ENCODE measurements at places on chromosomes 13 and 19.

- DNase-seq, result no peak
These were observed 3.1 kb downstream of the KISS1R start for GRCh38 chr19:920051-920864.

GRCh38 chr13:30873499-30873898 lies 32.6 kb upstream of the MEDAG start:
- no peak for DNase-seq

DNA sequence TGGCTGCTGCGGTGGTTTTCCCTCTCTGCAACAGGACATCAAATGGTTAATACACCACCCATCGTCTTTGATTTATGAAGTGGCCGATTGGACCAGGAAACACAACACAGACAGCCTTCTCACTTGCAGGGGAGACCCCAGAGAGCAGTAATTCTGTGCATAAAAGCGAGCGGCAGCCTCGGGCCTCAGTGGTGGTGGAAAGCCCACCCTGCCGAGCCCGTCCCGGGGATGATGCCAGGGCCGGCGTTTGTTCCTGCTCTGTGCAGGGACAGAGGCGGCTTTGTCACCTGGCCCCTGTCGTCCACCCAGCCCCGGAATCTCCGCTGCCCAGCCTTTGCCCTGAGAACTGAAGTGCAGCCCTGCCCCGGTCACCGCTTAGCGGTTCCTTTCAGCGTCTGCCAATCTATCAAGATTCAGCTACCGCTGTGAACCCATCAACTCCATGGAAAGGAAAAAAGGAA lies 184.4 kb downstream of the TSHZ3 start:
- no peak for DNase-seq

GRCh38 chr19:9835507-9835949 lies 410 bp downstream of the PIN1 start:
- DNase-seq, result no peak

DNA sequence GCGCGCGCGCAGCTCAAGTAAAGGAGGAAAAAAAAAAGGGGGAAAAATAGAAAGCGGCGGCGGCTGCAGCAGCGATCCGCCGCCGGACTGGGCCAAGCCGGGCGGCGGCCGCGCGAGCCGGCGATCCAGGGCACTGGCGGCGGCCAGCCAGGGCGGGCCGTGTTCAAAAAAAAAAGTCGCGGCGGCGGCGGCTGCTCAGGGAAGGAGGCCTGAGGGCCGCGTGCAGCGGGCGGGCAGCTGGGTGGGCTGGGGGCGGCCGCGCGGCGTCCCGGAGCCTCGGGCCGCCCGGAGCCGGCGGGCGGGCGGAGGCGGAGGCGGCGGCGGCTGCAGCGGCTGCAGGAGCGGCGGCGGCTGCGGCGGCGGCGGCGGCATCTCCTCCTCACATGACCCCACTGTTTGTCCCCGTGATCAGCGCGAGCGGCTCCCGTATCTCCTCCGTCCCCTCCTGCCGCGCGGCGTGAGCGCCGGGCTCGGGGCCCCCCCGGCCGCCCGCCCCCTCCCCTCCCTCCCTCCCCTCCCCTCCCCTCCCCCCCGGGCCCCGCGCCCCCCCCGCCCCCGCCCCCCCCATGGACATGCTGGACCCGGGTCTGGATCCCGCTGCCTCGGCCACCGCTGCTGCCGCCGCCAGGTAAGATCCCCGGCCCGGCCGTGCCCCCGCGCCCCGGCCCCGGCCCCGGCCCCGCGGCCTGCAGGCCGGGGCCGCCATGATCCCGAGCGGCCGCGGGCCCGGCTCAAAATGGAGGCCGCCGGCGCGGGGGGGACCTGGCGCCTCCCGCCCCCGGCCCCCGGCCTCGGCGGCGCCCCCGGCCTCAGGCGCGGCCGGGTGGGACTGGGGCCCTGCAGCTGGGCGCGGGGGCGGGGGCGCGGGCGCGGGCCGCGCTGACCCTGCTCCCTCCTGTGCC lies at the start of gene USF2:
USF2 (plus strand) TSS at position 427 of the 902 bp plus-strand sequence; CDS start at position 567, 140 bp downstream.
- no peak for DNase-seq

- DNase-seq, result no peak
These were observed 668 bp downstream of the ZFR2 start for GRCh38 chr19:3867971-3868769.

DNA sequence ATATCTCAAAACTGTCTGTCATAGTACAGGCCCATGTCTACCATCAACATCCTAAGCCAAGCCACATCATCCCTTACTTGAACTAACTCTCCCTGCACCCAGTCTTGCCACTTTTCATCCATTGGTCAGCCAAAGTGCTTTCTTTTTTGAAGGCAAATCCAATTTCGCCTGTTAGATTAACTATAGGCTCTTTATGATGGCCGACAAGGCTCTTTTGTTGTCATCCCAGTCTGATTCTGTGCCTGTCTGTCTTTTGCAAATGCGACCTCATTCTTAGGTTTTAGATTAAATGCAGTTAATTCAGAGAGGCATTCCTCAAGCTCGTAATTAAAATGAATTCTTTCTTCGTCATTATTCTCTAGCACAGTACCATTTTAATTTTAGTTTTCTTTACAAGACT lies 148.3 kb downstream of the HS6ST3 start:
- no peak for DNase-seq

GRCh38 chr19:2573916-2574315 lies 98.0 kb downstream of the GADD45B start:
- DNase-seq, result no peak

DNA sequence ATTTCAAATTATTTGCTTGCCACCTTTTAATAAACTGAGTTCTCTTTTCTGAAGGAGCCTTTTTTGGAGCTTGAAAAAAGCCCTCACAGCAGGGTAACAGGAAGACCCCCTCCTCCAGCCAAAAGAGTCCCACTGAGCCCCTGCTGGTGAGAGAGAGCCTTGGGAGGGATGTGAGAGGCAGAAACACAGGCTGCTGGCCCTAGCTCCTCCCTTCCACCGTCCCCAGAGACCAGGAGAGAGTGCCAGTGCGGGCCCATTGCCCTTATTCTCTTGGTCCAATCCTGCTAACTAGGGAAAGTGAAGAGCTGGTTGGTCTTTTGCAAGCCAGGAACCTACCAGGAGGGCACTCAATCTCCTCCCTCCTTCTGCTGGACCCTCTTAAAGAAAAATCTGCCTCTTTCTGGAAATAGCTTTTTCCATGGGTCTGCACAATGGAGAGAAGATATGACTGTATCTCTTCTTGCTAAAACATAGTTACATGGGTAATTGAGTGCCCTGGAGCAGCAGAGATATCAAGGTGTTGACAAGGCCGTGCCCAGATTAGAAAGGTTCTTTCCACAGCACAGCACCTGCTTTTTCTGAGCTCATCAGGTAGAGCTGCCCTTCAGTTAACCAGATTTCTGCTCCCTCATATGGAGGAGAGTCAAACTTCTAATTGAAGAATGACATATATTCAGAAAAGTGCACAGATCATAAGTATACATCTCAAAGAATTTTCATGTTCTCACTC lies 113.9 kb downstream of the LRCH1 start:
- DNase-seq, result no peak

DNA sequence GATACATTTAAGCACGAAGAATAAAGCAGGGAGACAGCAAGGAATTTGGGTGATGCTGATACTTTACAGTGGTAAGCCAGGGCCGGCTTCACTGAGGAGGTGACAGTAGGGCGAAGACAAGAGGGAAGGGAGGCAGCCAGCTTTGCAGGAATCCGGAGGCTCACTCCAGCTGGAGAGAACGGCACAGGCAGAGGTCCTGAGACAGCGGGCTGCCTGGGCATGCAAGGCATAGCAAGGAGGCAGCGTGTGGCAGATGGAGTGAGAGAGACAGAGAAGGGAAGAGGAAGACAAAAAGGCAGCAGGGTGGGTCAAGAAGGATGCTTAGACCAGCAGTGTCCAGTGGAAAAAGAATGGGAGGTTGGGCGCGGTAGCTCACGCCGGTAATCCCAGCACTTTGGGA lies 83.2 kb upstream of the WASF3 start:
- DNase-seq, result no peak

- DNase-seq, result no peak
These were observed 4.9 kb downstream of the CCDC122 start for GRCh38 chr13:43874504-43875092.

DNA sequence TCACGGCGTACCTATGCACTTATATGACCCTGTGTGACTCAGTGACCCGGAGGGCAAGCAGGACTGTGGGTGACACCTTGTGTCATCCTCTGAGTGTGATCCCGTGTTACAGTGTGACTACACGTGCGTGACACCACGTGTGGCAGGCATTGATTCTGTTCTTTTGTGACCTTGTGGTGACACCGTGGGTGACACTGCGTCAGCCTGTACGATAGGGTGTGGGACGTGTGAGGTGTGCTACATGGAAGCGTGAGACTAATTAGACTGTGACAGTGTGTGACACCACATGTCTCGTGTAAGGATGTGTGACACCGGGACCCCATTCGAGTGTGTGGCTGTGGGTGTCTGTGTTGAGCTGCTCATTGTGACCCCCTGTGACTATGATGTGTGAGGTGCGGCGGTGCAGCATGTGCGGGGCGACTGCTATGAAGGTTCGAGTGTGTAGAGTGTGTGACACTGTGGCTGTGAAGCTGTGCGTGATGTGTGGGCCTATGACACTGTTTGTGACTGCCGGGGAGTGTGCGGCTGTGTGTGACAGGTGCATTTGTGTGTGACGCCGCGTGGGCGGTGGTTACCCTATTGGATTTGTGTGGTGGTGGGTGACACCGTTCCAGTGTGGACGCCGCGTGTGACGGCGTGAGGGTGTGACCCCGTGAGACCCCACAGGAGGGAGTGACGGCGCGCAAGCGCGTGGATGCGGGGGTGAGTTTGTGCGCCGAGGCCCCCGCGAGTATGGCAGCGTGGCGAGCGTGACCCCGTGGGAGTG lies 399 bp upstream of the SPTBN4 start:
- no peak for DNase-seq

GRCh38 chr13:59425211-59425741 lies 738.5 kb downstream of the DIAPH3 start:
- DNase-seq, result no peak

DNA sequence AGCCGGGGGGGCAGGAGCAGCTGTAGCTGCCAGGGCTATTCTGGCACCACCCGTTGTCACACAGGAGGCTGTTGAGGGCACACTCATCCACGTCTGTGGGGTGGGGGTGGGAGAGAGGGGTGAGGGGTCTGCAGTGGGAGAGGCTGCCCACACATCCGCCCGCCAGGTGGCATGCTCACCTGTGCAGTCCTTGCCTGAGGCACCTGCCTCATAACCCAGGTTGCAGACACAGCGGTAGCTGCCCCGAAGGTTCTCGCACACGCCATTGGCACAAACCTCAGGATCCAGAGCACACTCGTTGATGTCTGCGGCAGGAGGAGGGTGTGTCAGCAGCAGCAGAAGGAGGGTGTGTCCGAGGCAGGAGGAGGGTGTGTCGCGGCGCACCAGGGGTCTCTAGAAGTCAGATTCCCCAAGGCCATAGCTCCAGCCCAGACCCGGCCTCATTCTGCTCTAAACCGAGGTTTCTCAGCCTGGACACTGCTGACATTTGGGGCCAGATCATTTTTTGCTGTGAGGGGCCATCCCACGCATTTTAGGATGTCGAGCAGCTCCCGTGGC lies 20.3 kb downstream of the FBN3 start:
- no peak for DNase-seq

GRCh38 chr13:51035469-51035868 lies 75.6 kb downstream of the C13orf42 start:
- DNase-seq, result no peak

- DNase-seq, result no peak
These were observed 216.4 kb upstream of the SGCG start for GRCh38 chr13:22964245-22964966.

GRCh38 chr13:32426191-32426989 lies 1.5 kb downstream of the N4BP2L1 start:
- no peak for DNase-seq

- no peak for DNase-seq
These were observed 520.1 kb upstream of the PCDH20 start for GRCh38 chr13:61935710-61936109.

DNA sequence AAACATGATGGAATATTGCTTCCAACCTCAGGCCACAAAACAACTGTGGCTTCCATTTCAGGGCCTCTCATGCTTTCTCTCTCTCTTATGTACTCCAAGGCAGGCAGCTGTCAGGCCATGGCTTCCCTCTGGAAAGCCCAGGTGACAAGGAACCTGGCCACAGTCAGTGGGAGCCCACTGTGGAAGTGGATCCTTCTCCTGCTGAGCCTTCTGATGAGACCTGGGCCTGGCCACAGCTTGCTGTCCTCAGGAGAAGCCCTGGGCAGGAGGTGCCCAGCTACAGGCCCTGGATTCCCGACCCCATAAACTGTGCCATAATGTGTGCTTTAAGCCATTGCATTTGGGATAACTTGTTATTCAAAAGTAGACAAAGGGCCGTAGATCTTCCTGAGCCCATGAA lies 71.2 kb downstream of the SPACA7 start:
- DNase-seq, result no peak

GRCh38 chr19:50821248-50821612 lies 2.4 kb downstream of the KLK1 start:
- DNase-seq, result no peak

DNA sequence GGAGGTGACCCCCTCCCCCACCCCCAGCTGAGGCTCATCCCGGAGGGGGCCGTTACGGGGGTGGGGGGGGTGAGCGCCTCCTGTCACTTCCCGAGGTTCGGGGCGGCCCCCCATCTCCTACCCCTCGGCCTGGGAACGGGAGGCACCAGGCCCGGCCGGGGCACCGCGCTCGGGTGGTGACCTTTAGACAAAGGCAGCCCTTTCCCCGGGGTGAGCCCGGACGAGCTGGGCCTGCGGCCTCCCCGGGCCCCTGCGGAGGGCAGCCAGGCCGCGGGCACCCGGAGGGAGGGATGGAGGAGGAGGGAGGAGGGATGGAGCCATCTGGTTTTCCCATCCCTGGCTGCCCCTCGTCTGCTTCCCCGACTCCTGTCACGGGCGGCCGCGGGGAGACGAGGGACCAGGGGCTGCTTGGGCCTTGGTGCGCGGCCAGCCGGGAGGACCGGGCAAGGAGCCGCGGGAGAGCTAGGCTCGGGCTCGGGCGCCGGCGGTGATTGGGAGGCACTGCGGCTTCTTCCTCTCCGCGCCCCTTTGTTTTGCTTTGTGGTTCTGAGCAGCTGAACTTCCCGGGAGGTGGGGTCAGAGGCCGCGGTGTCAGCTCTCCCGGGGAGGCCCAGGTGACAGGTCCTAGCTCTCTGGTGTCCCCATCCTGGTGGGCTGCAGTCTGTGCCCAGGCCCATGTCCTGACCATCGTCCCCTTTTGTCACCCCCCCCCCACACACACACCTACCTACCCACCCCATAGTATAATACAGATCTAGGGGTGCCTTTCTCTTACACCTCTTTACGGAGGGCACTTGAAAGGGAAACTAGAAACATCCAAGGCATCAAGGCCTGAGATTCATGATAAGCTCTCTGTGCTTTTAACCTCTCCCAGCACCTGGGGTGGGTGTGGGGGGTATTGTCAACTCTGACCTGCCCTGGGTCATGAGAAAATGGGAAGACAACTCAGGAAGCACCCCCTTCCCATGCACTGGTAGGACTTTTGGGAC lies 1.3 kb downstream of the BICRA start:
- no peak for DNase-seq

- DNase-seq, result no peak
These were observed 422.1 kb downstream of the COG6 start for GRCh38 chr13:40077396-40078027.

GRCh38 chr13:112079696-112080095 lies 12.7 kb downstream of the SOX1 start:
- no peak for DNase-seq

GRCh38 chr19:50460161-50460765 lies 16.0 kb upstream of the EMC10 start:
- no peak for DNase-seq

- DNase-seq, result no peak
These were observed 37.5 kb downstream of the SUGP2 start for GRCh38 chr19:18995804-18996241.
